ENCODE measurements at places on chromosomes 5 and 9.
A peak's percentile ranks its signal among the peaks of the same experiment; 100 is the strongest.

GRCh38 chr5:56481428-56482357 lies 248.6 kb upstream of the ANKRD55 start:
- DNase-seq: peak; percentile 19

DNA sequence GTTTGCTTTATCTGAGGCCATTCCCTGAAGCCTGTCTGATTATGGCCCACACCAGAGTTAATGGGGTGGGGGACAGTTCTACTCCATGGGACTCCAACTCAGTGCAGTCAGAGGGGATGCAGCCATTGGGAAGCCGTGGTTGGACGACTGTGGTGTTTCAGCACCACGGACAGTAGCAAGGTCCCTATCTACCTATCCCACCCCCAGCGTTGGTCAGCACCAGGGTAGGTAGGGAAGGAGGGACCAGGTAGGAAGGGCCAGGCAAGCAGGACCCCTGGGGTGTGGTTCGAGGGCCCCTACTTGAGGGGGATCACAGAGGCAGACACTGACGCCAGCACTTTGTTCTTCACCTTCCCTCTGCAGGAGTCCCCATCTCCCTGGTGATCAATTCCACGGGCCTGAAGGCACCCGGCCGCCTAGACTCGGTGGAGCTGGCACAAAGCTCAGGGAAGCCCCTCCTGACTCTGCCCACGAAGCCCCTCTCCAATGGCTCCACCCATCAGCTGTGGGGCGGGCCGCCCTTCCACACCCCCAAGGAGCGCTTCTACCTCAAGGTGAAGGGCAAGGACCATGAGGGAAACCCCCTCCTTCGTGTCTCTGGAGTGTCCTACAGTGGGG lies 33.2 kb downstream of the HMCN2 start:
- DNase-seq: peak; percentile 6

GRCh38 chr9:27438522-27438921 lies 85.6 kb upstream of the IFNK start:
- no peak for DNase-seq

- peak; percentile 71 for DNase-seq
Observed at GRCh38 chr5:150801117-150801927, 22.8 kb downstream of the SMIM3 start.

GRCh38 chr5:140221697-140222223 lies 46.8 kb downstream of the CYSTM1 start:
- peak; percentile 82 for DNase-seq

DNA sequence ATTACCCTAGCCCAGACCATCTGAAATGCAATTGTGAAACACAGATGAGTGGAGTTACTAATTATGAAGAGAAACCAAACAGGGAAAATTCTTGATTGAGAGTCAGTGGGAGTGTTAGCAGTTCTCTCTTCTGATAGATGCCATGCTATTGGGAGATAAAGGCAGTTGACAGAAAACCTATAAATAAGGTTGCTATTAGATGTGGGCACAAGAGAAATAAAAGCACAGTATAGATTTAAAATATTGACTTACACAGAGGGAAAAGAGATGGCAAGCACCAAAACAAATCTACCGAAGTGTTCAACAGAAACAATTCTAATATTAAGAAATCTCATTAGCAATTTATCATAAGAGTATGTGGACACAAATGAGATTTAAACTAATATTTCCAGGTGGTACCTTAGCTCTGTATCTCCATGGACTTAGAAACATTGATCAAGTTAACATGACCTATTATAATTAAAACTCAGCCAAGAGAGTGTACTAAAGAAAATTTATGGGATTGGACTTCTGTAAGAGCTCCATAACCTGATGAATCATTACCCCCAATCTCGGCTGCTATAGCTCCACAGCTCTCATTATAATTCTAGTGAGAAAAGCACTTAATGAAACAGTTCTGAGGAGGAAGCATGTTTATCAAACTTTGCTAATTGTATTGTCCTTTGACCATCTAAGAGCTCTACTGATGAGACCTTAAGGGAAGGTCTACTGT lies 665.0 kb upstream of the RIOK2 start:
- no peak for DNase-seq

DNA sequence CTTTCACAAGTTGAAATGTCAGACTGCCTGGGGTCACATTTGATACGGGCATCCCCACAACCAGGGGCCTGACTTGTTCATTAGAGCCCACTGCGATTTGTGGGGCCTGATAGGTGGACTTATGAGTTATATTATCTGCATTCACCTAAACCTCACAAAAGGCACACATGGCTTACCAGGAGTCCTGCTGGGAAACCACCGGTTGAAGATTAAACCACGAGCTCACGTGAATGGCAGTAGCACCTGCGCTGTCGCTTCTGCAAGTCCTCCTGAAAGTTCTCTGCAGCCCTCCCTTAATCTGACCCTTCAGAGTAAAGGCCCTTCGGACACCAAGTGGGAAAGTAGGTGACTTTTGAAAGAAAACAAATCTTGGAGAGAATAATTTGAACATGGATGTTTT lies 68.9 kb downstream of the PPIC start:
- DNase-seq: no peak

GRCh38 chr9:26326563-26326962 lies 566.0 kb downstream of the CAAP1 start:
- peak; percentile 78 for DNase-seq

- DNase-seq: no peak
Observed at GRCh38 chr5:35160486-35161116, 69.7 kb downstream of the PRLR start.

GRCh38 chr9:127786773-127787104 lies 905 bp downstream of the CDK9 start:
- DNase-seq: no peak

DNA sequence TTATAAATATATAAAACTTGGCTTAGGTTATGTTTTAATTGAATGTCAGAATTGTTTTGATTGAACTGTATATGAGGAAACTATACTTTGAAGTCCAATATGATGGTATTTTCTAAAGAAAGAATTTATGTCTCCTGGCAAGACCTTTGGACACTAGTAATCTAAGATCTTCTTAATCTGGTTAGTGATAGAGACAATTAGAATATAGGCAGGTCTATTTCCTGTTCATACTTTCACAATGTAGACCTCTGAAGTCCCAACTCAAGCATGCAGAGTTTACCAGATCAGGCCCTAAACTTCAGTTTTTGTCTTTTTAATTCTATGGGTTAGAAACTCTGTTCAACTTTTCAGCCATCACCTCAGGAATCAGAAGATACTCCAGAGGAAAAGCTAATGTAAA lies 6.9 kb upstream of the TMEM161B start:
- no peak for DNase-seq

DNA sequence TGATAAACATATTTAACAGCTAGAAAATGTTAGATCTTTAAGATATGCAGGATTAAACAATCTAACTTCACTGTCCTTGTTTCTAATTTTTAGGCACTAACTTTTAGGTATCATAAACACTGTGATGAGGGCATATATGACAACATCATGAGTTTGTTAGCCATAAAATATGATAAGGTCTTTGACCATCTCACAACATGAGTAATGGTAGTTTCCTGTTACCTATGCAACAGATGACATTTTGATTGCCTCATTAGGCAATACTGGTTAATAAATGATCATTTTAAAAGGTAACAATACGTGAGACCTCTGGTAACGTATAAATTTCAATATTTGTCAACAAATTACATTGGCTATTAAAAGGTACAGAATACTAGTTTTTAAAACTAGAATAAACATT lies 613.5 kb downstream of the PDE4D start:
- no peak for DNase-seq

DNA sequence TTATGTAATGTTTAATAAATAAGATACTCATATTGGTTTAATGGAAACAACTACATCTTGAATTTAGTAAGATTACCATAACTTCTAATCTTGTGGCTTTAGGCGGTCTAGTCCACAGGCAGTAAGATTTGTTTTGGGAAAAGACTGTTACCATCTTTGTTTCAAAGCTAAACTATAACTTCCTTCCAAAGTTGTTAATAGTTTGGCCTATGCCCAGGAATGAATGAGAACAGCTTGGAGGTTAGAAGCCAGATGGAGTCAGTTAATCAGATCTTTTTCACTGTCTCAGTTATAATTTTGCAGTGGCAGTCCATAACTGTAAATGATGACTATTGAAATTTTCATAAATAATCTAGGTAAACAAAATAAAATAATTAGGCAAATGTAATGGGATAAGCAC lies 241.8 kb upstream of the KLF9 start:
- DNase-seq: no peak

DNA sequence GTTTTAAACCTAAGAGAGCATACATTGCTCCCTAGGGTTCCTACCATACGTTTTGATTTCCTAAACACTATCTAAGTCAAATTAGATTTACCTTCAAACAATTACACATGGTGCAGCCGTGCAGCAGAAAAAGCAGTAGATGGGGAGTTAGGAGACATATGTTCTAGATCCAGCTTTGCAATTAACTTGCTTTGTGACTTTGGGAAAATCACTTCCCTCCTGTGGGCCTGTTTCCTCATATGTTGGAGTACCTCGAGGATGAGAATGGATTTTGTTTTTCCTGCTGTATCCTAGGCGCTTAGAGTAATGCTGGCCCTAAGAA lies 711 bp downstream of the MRPL50 start:
- no peak for DNase-seq

GRCh38 chr5:179244044-179244443 lies 101.2 kb downstream of the ADAMTS2 start:
- peak; percentile 22 for DNase-seq

DNA sequence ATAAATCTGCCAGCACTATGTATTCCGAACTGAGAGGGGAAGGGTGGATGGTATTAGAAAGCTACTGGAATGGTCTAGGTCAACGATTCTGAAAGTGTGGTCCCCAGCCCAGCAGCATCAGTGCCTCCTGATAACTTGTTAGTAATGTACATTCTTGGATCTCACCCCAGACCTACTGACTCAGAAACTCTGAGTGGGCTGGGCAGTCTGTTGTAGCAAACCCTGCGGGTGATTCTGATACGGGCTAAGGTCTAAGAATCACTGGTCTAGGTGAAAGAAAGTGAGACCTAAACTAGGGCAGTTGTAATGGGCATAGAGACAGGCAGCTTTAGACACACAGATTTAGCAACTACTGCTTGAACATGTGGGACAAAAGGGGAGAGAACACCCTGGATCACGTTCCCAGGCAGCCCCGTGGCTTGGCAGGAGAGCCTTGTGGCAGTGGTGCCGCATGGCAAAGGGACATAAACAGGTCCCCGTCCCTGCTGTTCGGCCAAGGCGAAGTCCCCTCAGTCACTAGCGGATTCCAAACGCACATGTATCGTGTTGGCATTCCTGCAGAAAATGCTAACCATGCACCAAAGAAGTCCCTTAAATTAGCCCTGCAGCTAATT lies 216.3 kb downstream of the TTLL11 start:
- peak; percentile 69 for DNase-seq

GRCh38 chr5:175847503-175847902 lies 23.9 kb upstream of the CPLX2 start:
- DNase-seq: no peak

GRCh38 chr5:21711866-21712758 lies 1141.0 kb downstream of the CDH12 start:
- DNase-seq: peak; percentile 59

GRCh38 chr5:77230727-77231470 lies 20.4 kb downstream of the PDE8B start:
- no peak for DNase-seq

DNA sequence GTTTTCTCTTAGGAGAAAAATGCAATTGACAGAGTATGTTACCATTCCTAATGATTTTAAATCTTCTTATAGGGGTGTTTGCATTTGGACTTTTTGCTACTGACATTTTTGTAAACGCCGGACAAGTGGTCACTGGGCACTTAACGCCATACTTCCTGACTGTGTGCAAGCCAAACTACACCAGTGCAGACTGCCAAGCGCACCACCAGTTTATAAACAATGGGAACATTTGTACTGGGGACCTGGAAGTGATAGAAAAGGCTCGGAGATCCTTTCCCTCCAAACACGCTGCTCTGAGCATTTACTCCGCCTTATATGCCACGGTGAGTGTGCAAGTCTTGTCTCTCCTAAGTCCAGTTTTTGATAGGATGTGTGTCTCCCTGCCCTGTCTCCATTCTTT lies 75.7 kb downstream of the BAAT start:
- no peak for DNase-seq

GRCh38 chr9:17422994-17423680 lies 155.7 kb upstream of the SH3GL2 start:
- DNase-seq: no peak

DNA sequence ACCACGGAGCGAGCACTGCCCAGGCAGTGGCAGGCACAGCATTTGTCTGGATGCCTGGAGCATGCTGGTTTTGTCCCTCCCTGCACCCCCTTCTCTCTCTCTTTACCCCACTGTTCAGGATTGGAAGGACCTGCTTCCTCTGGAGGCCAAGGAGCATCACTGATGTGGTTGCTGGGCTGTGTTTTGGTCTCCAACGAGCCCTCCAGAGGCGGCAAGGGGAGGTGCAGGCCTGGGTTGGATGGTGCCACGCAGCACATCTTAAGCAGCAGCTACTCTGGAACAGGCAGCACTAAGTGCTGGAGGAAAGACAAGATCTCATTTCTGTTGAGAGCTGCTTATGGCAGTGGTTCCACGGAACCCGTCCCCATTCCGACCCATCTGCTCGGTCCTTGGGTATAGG lies 139.6 kb downstream of the CMYA5 start:
- no peak for DNase-seq

DNA sequence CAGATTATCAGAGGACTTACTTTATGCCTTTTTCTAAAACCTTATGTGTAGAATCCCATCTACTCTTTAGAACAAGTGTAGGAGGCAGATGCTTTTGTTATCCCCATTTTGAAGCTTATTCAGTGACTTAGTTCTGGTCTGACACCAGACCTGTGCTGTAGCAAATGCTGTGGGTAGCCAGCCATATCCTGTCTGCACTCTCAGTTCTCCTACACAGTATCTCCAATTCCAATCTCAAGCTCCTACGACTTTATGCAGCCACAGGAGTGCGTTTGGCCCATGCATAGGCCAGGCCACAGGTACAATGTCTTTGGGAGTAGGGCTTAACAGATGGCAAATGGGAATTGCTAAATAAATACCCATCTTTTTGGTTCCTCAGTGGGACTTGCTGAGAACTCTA lies 292.6 kb downstream of the MCTP1 start:
- DNase-seq: no peak
